ENCODE measurements at places on chromosomes 16 and 17.

DNA sequence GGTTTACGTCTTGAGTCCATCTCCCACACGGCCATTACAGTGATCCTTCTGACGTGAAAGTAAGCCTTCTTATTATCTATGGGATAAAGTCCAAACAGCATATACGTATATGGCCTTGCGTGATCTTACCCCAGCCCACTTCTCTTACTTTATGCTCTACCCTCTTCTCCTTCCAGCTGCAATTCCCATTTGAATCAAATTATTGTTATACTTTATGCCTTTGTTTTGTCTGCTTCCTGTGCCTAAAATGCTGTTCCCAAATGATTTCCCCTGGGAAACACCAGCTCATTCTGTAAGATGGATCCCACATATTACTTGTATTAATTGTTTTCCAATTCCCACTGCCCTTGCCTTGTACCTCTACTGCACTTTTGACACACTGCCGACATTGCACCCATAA lies 11.2 kb downstream of the UQCRC2 start:
- DNase-seq, result no peak

- DNase-seq, result no peak
These were observed 14.5 kb upstream of the PRKCA start for GRCh38 chr17:66287911-66288310.

DNA sequence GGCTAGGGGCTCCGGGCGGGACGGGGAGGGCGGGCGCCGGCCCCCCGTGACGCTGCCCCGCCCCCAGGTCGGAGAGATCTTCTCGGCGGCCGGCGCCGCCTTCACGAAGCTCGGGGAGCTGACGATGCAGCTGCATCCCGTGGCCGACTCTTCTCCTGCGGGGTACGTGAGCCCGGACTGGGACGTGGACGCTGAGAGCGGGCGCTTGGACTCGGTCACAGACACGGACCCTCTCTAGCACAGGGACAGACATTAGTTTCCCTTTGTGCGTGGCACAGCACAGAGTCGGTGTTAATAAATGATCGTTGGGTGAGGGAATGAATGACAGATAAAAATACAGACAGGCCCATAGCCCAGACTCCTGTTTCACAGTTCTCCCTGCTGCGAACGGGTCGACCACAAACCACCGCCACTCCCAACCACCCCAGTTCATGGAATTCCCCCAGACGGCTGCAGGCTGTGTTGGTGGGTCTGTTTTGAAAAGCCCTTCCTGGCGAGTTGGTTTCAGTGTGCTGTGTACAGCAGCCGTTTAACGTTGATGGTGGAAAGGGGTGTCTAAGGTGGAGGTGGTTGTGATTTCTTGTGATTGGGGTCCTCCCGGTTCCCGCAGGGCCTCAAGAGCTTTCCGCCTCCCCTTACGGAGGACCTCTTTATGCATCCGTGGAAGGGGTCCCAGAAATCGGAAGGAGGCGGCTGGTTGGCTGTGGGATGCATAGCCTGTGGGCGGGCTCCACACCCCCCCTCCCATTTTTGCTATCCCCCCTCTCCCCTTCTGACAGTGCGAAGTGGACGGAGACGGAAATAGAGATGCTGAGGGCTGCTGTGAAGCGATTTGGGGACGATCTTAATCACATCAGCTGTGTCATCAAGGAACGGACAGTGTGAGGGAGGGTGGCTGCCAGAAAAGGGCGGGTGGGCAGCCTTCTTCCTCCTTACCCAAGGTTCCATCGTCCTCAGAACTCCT lies 2.9 kb downstream of the RNASEK start:
- DNase-seq, result no peak

DNA sequence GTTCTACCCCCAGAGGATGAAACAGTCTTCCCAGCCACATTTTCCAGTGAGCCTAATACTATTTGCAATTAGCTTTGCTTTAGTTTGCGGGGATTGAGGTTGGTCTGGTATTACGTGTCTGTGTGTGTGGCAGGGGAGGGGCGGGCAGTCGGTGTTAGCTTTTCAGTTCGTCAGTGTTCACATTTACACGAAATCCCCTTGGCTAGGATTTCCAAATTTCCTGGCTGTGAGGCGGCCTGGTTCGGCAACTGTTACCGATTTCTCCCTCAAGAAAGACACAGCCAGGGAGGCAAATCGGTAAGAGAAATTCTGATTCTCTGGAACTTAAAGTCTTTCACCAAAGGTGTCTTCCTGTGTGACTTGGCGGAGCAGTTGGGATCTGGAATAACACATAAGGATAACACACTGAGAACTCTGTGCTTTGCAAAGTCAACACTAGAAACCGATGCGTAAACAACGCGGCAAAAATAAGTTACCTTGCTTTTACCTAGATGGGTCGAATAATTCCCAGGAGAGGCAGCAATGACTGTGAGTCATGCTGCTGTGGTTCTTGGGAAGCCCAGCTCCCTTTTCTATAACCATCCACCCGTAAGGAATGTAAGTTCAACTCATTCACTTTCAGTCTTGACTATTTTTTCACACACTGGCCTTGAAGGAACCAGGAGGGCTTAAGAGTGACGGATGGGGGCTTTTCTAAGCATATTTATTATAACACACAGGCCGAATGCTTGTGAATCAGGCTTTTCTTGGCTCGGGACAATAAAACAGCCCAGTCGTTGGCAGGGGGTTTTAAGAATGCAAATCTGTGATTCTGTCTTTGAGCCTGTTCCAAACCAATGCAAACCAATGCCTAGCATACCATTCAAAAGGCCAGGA lies 24.2 kb downstream of the GPRC5B start:
- no peak for DNase-seq

DNA sequence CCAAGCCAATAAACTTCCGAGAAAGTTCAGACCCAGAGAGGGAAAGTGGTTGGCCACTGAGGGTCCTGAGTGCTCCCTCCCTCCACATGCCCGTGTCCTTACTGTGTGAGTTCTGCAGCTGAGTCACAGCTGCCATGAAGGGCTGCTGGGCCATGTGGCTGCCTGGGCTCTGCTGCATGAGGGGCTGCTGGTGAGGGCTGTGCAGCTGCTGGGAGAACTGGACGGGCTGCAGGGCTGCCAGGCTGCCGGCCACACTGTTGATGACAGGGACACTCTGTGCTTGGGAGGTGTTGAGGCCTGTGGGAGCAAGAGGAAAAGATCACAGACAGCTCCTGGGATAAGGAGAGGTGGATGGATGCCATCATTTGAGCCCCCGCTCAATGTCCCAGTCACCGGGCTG lies 44.0 kb downstream of the HNF1B start:
- DNase-seq, result no peak

DNA sequence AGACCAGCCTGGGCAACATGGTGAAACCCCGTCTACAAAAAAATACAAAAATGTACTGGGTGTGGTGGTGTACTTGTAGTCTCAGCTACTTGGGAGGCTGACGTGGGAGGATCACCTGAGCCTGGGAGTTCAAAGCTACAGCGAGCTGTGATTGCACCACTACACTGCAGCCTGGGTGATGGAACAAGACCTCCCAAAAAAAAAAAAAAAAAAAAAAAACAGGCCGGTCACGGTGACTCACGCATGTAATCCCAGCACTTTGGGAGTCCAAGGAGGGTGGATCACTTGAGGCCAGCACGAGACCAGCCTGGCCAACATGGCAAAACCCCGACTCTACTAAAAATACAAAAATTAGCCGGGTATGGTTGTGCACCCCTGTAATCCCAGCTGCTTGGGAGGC lies 12.7 kb upstream of the APPBP2 start:
- DNase-seq, result no peak

DNA sequence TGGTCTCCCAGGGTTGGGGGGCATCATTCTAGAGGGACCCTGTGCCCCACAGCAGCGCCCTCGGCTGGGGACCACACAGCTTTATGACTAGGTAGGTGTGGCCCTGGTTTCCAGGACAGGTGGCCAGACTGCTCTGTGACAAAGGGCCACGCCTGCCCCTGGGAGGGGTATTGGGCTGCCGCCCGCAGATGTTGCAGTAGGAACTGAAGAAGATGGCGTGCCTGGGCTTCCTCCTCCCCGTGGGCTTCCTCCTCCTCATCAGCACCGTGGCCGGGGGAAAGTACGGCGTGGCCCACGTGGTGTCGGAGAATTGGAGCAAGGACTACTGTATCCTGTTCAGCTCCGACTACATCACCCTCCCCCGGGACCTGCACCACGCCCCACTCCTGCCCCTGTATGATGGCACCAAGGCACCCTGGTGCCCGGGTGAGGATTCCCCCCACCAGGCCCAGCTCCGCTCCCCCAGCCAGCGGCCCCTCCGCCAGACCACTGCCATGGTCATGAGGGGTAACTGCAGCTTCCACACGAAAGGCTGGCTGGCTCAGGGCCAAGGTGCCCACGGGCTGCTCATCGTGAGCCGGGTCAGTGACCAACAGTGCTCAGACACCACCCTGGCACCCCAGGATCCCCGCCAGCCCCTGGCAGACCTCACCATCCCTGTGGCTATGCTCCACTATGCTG lies at the start of gene SPPL2C:
TSS of gene SPPL2C (plus strand) at position 187 of the 681 bp plus-strand sequence. CDS start at position 213, 26 bp downstream.
- no peak for DNase-seq

DNA sequence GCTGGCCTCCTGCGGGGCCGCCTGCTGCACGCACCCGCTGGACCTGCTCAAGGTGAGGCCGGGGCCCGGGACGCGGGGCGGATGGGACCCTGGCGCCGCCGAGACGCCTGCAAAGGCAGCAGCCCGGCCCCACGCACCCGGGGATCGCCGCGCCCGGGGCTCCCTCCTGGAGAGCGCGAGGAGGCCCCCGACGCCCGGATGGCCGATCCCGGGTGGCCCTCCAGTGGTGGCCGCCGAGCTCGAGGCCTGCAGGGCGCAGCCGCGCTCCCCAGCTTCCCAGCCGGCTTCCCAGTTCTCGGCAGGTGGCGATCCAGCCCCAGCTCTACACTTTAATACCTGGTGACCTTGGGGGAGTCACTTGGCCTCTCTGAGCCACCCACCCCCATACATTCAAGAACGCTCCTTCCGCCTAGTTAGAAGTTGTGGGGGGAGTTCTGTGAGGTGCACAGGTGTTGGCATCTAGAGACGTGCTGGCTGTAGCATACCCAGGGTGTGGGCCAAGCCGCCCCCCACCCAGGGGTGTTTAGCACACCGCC lies 452 bp downstream of the SLC25A10 start:
- DNase-seq, result no peak

DNA sequence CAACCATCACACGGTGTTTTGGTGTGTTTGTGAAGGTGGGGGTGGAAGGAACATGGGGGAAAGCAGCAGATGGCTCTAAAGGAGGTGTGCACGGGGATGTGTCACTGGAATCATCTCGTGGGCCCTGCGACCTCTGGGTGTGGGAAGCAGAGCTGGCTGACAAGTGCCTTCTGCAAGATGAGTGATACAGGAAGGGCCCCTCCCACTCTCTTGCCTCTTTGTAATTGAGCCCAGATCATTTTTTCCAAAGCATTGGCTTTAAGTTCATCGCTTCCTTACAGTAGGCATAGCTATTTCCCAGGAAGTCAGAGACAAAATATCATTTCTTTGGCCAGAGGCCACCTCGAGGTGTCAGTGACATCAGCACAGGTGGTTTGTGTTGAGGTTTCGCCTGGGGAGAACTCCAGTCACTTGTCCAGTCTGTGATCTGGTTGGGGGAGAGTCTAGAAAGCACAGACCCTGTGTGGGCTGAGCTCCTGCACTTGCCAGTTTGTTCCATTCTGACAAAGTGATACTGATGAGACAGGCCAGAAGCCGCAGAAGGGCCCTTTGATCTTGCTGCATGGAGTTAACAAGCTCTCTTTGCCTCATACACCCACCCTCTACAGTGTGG lies 20.6 kb upstream of the SNTB2 start:
- DNase-seq, result no peak

GRCh38 chr17:75557852-75558665 lies 29.5 kb upstream of the MYO15B start:
- no peak for DNase-seq

- no peak for DNase-seq
These were observed 6.2 kb upstream of the WFIKKN1 start for GRCh38 chr16:624526-625070.

DNA sequence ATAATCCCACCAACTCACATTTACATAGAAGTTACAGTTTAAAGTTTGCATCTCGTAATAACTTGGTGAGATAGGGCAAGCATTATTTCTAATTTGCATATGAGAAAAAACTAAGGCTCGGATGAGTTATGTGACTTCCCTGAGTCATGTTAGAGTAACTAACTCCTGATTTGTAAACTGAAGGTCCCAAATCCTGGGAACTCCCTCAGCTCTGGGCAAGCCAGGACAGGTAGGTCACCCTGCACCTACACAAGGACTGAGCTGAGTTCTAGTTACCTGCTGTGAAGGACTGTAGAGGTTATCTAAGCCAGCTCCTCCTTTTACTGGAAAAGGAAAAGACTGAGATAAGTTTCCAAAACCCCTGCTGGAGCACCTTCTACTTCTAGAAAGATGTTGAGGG lies 92.1 kb upstream of the HLF start:
- DNase-seq, result no peak

DNA sequence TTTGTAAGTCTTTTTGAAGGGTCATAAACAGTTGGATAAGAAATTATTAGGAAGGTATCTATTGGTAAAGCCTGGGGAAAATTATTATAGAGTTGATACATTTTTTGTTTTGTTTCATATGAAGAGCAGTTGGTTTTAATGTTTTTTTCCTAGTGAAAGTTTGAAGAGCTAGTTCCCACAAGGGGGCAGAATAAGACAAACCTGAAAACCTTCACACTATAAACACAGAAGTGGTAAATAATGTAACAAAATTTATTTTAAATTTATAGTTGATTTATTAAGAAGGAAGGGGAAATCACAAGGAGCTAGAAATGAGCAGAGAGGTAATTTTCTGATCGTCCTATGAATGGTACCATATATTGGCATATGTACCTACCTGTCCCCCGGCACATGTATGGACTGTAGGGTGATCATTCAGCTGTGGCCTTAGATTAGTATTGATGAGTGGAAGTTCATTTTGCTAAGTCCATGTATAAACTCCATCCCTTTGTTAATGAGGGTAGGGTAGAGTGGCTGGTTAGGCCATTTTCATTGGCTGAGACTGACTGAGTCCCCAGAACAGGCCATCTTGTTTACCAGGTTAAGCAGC lies 116.3 kb downstream of the TANC2 start:
- peak; percentile 16 for DNase-seq

- no peak for DNase-seq
These were observed 1.7 kb downstream of the CORO1A start for GRCh38 chr16:30184891-30185682.

GRCh38 chr17:3032258-3033247 lies 30.9 kb downstream of the OR1D5 start:
- DNase-seq, result no peak

DNA sequence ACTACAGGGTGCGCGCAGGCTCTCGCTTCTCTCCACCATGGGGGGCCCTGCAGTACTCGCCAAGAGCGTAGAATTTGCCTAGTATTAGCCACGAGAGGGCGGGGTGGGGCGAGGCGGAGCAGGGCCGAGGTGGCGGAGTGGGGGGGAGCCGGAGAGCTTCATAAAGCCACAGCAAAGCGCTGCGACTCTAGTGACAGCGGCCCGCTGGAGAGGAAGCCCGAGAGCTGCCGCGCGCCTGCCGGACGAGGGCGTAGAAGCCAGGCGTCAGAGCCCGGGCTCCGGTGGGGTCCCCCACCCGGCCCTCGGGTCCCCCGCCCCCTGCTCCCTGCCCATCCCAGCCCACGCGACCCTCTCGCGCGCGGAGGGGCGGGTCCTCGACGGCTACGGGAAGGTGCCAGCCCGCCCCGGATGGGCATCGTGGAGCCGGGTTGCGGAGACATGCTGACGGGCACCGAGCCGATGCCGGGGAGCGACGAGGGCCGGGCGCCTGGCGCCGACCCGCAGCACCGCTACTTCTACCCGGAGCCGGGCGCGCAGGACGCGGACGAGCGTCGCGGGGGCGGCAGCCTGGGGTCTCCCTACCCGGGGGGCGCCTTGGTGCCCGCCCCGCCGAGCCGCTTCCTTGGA lies at the start of gene TBX21:
TSS of gene TBX21 (plus strand) at position 190 of the 627 bp plus-strand sequence. CDS start at position 409, 219 bp downstream.
- peak; percentile 64 for DNase-seq
